ENCODE measurements at places on chromosomes 5 and 9. TPM values are rescaled to one million over a fixed set of nuclear protein-coding genes. Genes with fewer than 3 reads are reported as not detected.

DNA sequence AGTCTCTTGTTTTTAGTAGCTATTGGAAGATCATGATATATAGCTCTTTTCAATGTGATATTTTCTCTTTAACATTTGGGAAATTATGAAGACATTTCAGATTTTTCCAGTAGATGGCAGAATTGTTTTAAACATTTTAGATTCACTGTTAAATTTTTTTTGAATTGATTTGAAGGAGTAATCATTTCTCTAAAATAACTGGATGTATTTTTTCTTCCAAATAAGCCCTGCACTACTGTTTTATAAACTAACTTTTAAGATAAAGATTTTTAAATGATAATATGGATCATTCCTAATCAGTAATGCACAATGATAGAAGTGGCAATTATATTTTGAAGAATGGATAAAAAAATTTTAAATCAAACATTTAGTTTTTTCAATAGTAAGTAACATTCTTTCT lies 14.2 kb downstream of the NDUFAF2 start:
- no peak overlapping the region for H3K4me3 ChIP-seq
- no peaks in the 10 kb centered on the region for H3K36me3 ChIP-seq
- H3K27ac ChIP-seq: no peak overlapping the region
- no peaks in the 10 kb centered on the region for H3K27me3 ChIP-seq

GRCh38 chr5:26833596-26833995 lies 204.8 kb downstream of the CDH9 start:
- no peaks in the 10 kb centered on the region for H3K4me1 ChIP-seq
- H3K27ac ChIP-seq: no peak overlapping the region
- no peak for DNase-seq
- no peak overlapping the region for H3K4me3 ChIP-seq
- H3K27me3 ChIP-seq: no peaks in the 10 kb centered on the region

DNA sequence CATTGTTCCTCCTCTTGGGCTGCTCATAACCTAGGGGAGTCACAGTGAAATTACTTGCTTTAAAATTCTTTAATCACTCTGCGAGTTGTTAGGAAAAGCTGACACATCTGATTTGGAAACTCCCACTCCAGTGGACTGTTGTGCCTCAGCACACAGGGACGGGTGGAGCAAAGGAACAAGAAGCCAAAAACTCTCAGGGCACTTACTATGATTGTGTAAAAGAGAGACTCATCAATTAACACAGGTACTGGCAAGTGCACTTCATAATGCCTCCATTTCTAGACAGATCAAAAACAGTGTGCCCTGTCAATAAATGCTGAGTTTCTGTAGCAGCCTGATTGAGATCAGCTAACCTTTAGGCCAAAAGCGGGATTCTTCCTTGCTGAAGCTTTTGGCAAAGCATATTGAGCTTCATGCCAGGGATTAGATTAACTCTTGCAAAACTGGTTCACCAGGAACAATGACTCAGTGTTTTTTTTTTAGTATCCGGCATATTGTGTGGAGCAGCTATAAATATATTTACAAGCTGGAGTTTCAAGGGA lies 55.9 kb downstream of the TMC1 start:
- H3K36me3 ChIP-seq: no peaks in the 10 kb centered on the region
- peaks cover 19% of the 10 kb centered on the region for H3K4me1 ChIP-seq
- peak overlapping the region; percentile 81 for H3K27ac ChIP-seq
- H3K27me3 ChIP-seq: no peaks in the 10 kb centered on the region
- DNase-seq: no peak

- H3K36me3 ChIP-seq: no peaks in the 10 kb centered on the region
- DNase-seq: no peak
- H3K4me1 ChIP-seq: peaks cover 12% of the 10 kb centered on the region
- peaks cover 7% of the 10 kb centered on the region for H3K27me3 ChIP-seq
These were observed 39.8 kb upstream of the PTCH1 start for GRCh38 chr9:95556521-95556920.

DNA sequence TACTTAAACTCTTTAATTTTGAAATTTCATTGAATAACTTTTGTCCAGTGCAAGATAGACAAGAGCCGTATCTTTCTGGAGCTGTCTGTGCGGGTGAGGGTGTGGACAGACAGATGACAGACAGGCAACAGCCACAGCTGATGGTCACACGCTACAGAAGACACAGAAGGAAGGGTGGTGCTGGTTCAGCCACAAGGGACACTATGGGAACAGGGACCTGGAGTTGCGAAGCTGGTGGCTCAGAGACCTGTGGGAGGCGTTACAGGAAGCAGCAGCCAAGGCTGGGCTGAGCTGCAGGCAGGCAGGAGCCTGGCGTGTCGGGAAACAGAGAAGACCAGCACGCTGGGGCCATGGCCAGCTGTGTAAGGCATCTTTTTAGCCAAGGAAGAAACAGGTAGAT lies 104.4 kb downstream of the WNK2 start:
- H3K36me3 ChIP-seq: peaks cover 51% of the 10 kb centered on the region
- no peak overlapping the region for H3K4me3 ChIP-seq
- H3K4me1 ChIP-seq: peaks cover 7% of the 10 kb centered on the region
- no peak for DNase-seq
- no peaks in the 10 kb centered on the region for H3K27me3 ChIP-seq
- H3K27ac ChIP-seq: no peak overlapping the region

DNA sequence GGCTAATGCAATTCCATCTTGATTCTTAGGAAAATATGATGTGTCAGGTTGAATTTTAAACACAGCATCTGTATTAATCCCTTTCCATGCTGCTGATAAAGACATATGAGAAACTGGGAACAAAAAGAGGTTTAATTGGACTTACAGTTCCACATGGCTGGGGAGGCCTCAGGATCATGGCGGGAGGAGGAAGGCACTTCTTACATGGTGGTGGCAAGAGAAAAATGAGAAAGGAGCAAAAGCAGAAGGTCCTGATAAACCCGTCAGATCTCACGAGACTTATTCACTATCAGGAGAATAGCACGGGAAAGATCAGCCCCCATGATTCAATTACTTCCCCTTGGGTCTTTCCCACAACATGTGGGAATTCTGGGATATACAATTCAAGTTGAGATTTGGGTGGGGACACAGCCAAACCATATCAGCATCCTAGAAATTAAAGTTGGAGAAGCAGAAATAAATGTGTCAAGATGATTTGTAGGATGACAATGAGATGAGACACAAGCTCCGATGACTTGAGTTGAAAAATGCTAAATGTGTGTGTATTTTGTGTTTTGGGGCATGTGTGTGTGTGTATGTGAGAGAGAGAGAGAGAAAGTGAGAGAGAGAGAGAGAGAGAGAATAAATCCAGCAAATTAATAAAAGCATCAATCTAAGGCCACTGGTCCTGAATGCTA lies 48.5 kb upstream of the ANKRD55 start:
- no peak overlapping the region for H3K4me3 ChIP-seq
- H3K27me3 ChIP-seq: no peaks in the 10 kb centered on the region
- no peaks in the 10 kb centered on the region for H3K36me3 ChIP-seq
- H3K27ac ChIP-seq: no peak overlapping the region
- peaks cover 10% of the 10 kb centered on the region for H3K4me1 ChIP-seq

DNA sequence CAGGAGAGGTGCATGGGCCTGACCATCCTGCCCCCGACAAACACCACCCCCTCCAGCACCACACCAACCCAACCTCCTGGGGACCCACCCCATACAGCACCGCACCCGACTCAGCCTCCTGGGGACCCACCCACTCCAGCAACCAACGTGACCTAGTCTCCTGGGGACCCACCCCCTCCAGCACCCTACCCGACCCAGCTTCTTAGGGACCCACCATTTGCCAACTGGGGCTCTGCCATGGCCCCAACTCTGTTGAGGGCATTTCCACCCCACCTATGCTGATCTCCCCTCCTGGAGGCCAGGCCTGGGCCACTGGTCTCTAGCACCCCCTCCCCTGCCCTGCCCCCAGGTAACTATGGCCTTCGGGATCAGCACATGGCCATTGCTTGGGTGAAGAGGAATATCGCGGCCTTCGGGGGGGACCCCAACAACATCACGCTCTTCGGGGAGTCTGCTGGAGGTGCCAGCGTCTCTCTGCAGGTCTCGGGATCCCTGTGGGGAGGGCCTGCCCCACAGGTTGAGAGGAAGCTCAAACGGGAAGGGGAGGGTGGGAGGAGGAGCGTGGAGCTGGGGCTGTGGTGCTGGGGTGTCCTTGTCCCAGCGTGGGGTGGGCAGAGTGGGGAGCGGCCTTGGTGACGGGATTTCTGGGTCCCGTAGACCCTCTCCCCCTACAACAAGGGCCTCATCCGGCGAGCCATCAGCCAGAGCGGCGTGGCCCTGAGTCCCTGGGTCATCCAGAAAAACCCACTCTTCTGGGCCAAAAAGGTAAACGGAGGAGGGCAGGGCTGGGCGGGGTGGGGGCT lies 4.6 kb downstream of the CEL start:
- H3K4me3 ChIP-seq: no peak overlapping the region
- no peaks in the 10 kb centered on the region for H3K27me3 ChIP-seq
- H3K4me1 ChIP-seq: no peaks in the 10 kb centered on the region
- H3K27ac ChIP-seq: no peak overlapping the region
- H3K36me3 ChIP-seq: peaks cover 53% of the 10 kb centered on the region
- no peak for DNase-seq

GRCh38 chr5:74122979-74123590 lies 497.1 kb downstream of the ARHGEF28 start:
- H3K27ac ChIP-seq: no peak overlapping the region
- no peaks in the 10 kb centered on the region for H3K36me3 ChIP-seq
- no peak for DNase-seq
- H3K4me3 ChIP-seq: no peak overlapping the region
- peaks cover 13% of the 10 kb centered on the region for H3K4me1 ChIP-seq

DNA sequence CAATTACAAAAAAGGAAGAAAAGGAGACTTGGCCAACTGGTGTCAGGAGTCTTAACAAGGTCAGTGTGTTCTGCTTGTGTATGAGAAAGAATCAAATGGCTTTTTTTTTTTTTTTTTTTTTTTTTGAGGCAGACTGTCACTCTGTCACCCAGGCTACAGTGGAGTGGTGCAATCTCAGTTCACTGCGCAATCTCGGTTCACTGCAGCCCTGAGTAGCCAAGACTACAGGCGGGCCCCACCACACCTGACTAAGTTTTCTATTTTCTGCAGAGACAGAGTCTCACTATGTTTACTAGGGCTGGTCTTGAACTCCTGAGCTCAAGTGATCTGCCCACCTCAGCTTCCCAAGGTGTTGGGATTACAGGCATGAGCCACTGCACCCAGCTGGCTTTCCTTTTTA lies 3.1 kb upstream of the IL7R start:
- no peak for DNase-seq
- no peak overlapping the region for H3K27ac ChIP-seq
- H3K36me3 ChIP-seq: no peaks in the 10 kb centered on the region
- H3K27me3 ChIP-seq: no peaks in the 10 kb centered on the region
- no peak overlapping the region for H3K4me3 ChIP-seq

DNA sequence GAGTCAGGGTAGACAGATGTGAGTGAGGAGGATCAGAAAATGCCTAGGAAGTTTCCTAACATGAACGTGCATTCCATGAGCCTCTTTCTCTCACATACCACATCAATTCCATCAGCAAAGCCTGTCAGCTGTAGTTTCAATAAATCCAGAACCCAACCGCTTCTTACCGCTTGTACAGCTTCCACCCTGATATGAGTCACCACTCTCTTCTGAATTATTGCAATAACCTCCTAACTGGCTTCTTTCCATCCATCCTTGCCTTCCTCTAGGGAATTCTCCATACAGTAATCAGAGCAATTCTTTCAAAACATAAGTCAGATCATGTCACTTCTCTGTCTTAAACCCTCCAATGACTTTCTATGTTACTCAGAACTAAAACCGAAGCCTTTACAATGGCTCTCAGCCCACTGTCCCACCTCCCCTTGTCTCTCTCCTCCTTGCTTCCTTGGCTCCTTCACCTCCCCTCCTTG lies 8.1 kb upstream of the RAD23B start:
- H3K4me3 ChIP-seq: no peak overlapping the region
- H3K36me3 ChIP-seq: no peaks in the 10 kb centered on the region
- no peak overlapping the region for H3K27ac ChIP-seq
- no peak for DNase-seq

DNA sequence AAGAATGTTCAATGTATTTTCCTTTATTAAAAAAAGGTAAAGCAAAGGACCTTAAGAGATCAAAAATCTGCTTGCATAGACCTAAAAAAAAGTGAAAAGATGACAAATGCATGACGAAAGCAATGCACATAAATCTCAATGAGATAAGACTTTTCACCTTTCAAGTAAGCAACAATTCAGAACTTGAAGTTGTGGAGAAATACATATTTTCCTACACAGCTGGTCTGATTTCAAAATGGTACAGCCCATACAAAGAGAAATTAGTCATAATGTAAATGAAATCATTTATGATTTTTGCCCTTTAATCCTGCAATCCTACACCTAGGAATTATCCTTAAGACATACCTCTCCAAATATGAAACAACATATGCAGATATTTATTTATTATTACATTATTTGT lies 568.0 kb downstream of the ANXA1 start:
- no peak for DNase-seq
- no peak overlapping the region for H3K27ac ChIP-seq
- no peak overlapping the region for H3K4me3 ChIP-seq

DNA sequence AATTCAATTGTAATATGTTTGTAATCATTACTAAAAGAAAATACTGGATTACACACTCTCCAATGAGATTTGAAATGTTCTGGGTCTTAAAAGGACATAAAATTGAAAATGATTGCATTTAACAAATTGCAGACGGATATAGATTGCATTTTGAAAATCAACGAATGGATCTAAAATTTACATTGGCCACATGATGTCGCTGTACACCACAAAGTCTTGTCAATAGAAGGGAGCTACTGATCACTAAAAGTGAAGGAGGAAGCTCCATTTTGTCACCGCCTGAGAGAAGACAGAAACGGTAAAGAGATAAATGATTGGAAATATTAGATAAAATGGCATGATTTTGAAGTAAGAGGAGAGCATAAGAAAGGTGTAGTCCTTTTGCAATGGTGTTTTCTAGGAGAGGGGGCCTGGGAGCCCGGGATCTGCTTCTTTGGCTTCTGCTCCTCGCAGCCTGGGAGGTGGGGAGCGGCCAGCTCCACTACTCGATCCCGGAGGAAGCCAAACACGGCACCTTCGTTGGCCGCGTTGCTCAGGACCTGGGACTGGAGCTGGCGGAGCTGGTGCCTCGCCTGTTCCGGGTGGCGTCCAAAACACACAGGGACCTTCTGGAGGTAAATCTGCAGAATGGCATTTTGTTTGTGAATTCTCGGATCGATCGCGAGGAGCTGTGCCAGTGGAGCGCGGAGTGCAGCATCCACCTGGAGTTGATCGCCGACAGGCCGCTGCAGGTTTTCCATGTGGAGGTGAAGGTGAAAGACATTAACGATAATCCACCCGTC lies at the start of gene PCDHA1:
PCDHA1 (plus strand) TSS at position 236 of the 782 bp plus-strand sequence.
- no peak for DNase-seq
- no peaks in the 10 kb centered on the region for H3K4me1 ChIP-seq
- no peaks in the 10 kb centered on the region for H3K36me3 ChIP-seq
- no peak within 1 kb of the TSS for H3K27ac ChIP-seq

- H3K27ac ChIP-seq: peak overlapping the region; percentile 74
- H3K4me1 ChIP-seq: no peaks in the 10 kb centered on the region
These were observed 507.2 kb upstream of the MPDZ start for GRCh38 chr9:13786711-13787110.

GRCh38 chr5:124825250-124825982 lies 79.0 kb upstream of the ZNF608 start:
- H3K27ac ChIP-seq: no peak overlapping the region
- no peaks in the 10 kb centered on the region for H3K36me3 ChIP-seq
- no peak for DNase-seq
- H3K4me3 ChIP-seq: no peak overlapping the region
- no peaks in the 10 kb centered on the region for H3K27me3 ChIP-seq

- H3K27ac ChIP-seq: no peak overlapping the region
- H3K4me1 ChIP-seq: no peaks in the 10 kb centered on the region
- no peak overlapping the region for H3K4me3 ChIP-seq
- H3K36me3 ChIP-seq: no peaks in the 10 kb centered on the region
- DNase-seq: no peak
These were observed 95.5 kb upstream of the TAF11L2 start for GRCh38 chr5:17402289-17403121.

Gene IL4
- not detected for polyA plus RNA-seq

Gene GNE
- 22.4 TPM for polyA plus RNA-seq

Gene HMHB1
- polyA plus RNA-seq: not detected

Gene ANKRD20A1
- 8.8 TPM for polyA plus RNA-seq

Gene CDH10
- polyA plus RNA-seq: 36.6 TPM

Gene CDH12
- polyA plus RNA-seq: 6.4 TPM

Gene OMD
- polyA plus RNA-seq: 1.4 TPM
